ENCODE measurements at places on chromosomes 2 and 18.

GRCh38 chr2:115782286-115782685 is 1339.8 kb downstream of the DPP10 start:
- DNase-seq, result no peak

DNA sequence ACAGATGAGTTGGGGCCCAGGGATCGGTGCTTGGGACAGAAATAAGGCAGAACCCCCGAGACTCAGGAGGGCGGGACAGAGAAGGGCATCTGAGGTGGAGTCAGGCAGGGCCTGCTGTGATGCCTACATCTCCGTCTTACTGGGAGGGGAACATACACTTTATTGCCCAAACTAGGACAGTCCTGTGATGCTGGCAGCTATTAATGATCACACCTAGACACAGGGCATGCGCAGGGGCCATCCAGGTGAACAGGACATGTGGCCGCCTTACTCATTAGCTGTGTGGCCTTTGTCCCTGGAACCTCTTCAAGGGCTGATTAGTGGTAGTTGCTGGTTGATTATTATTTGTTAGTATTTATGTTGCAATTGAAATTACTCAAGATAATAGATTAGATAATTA is 33.2 kb downstream of the MLPH start:
- DNase-seq, result no peak

DNA sequence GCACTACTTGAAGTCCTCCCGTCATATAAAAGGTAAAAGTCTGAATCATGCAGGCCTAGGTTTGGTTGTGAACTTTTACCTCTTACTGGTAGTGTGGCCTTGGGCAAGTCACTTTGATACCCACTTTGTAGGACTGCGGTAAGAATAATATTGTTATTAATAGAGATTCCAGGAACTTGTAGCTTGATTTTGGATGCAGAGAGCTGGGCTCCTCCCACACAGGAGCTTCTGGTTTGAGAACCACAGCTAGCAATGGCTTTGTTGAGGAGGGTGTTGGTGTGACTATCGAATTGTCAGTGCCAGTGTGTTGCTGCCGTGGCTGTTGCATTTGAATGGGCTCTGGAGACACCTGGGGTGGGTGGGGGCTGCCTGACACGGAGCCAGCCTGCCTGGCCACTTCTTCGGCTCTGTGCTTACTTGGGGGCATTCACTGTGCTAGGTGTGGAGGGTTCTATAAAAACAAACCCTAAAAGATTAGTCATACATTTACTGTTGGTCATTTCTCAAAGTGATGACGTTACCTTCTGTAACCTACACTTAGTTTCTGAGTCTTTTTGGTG is 38.5 kb downstream of the ASAP2 start:
- peak; percentile 38 for DNase-seq

DNA sequence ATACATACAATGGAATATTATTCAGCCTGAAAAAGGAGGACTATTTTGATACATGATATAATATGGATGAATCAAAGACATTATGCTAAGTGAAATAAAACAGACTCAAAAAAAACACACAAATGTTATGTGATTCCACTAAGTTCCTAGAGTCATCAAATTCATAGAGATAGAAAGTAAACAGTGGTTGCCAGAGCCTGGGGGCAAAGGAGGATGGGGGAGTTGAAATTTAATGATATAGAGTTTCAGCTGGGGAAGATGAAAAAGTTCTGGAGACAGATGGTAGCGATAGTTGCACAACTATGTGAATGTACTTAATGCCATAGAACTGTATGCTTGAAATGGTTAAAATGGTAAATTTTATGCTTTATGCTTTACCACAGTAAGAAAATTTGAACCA is 119.7 kb downstream of the METTL4 start:
- DNase-seq, result no peak

GRCh38 chr2:203936535-203936934 is at the start of gene ICOS:
TSS of gene ICOS (plus strand) at chr2:203936763. CDS start at chr2:203936815, 52 bp downstream.
- no peak for DNase-seq

DNA sequence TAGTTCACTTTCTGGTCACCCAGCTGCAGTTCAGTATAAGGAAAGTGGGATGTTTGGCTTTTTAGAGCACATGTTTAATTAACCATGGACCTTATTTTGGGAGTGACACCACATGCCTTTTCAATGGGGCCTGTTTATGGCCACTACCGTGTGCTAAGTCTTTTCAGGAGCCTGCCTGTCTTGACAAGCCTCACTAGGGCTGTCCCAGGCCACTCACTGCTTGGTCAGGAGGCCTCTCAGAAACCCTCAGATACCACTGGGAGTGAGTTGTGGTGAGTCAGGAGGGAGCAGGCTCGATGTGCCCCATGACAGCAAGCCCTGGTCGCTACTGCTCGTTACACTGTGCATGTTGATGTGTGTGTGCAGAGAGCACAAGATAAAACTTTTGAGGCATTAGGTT is 123.0 kb downstream of the MAP4K4 start:
- DNase-seq, result no peak

GRCh38 chr18:12246849-12247808 is 7.0 kb upstream of the CIDEA start:
- no peak for DNase-seq

- DNase-seq, result no peak
Observed at GRCh38 chr18:1595195-1595594, 690.5 kb downstream of the ADCYAP1 start.

DNA sequence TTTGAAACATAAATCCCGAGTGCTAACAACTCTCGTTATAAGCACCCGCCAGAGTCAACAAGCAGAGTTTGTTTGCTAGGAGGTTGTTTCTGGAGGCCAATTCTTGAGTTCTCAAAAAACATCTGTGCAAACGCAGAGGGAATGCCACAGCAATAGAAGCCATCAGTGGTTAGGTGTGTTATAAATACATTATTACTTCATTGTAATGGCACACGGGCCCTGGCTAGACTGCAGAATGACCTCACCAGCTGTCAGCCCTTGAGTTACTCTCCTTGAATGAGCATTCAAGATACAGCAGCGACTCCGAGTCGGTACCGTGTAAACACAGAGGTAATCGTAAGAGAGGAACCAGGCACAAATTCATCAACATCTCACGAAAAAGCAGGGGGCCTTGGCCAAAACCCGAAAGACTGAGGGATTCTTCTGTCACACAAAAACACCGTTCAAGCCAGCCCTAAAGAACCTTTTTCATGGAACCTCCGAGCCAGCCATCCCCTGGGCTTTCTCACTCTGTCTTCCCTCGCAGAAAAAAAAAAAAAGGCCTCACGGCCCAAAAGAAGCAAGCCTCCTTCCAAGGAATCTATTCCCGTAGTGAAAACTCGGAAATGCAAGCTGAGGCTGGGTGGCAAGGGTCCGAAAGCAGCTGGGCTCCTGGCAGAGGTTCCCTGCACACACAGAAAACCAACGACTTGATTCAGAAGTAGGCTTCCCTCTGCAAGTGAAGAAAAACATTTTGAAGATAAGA is 133.7 kb upstream of the MEIS1 start:
- no peak for DNase-seq

DNA sequence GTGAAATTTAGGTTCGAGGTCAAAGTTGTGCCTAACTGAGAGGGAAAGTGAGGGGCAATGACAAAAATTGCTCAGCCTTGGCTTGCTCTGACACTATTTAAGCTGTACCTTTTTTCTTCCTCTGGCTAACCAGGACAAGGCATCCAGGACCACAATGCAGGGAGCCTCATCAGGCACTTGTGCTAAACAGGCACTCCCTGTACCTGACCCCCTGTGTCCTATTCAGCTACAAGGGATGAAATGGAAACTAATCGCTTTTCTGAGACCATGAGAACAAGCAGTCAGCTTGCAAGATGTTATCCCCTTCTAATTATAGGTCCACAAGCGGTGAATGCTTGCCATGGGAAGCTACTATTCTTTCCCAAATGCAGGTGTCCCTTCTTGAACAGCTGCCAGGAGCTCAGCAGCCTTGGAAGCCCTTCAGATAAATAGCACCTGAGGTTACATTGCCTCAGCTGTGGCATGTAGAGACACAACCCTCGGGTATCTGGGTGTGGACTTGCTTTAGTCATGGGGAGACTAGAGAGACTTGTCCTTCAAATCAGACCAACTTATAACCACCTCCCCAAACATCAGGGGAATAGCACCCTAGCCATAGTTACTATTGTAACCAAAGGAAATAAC is 19.1 kb upstream of the ITGA6 start:
- no peak for DNase-seq

- no peak for DNase-seq
Observed at GRCh38 chr2:27094353-27094984, 7.9 kb downstream of the KHK start.

- no peak for DNase-seq
Observed at GRCh38 chr18:22082408-22082807, 87.0 kb upstream of the GATA6 start.

DNA sequence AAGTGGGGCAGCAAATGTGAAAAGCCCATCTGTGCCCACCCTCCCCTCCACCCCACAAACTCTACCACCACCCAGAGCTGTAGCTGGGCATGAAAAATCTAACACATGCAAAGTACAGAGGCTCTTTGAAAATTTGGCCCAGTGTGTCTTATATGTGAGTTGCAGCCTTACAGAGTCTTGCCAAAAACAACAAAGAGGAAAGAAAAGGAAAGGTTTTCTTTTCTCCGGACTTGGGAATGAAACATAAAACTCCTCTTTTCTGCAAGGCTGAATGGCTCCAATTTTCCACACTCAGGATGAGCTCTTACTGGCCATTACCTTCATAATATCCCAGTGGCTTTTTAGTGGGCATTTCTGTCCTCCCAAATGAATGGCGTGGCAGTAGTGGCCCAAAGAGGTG is 27.9 kb upstream of the POU3F3 start:
- no peak for DNase-seq

DNA sequence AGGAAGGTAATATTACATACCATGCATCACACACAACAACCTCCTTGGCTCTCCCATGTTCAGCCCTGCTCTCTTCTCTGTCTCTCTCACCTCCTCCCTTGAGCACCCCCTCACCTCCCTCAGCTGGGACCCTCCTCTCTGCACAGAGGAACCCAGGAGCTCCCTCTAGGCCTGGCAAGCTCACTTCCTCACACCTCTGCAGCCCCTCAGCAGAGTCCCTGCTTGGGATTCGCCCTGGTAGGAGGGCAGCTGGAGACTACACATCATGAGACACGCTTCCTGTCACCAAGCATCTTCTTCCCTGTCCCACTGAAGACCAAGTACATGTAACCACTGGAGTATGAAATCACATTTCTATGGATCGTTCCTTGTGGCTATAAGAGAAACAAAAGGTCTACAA is 51.0 kb downstream of the ADD2 start:
- no peak for DNase-seq

DNA sequence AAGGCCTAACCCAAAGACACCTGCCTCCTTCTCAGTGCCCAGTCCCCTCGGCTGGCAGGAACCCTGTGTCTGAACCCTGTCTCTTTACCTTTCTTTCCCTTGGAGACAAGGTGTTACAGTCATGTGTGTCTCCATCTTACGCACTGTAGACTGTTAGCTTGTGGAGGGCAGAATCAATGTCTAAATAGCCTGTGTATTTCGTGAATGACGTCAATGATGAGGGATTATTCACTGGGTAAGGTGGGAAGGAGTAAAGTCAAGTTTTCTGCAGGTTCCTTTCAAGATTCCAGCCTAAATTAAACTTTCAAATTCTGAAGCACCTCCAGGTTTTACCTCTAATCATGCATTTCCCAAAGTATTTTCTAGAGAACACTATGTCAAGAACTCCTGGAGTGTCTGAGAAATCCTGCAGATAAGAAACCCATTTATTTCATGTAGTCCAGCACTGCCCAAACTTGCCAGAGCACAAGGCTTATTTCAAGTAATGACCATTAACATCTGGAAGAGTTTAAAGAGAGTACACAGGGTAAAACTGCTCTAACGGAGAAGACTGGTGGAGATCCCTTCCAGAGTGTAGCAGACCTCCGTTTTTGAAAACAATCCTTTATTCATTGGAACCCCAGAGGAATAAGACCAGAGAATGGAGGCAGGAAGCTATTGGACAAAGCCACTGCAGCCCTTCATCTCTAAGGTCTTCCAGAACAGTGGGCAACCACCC is 72.8 kb downstream of the KCNF1 start:
- no peak for DNase-seq

- DNase-seq, result no peak
Observed at GRCh38 chr2:233470839-233471238, 95.7 kb downstream of the USP40 start.

- DNase-seq, result no peak
Observed at GRCh38 chr18:49682173-49682802, 120.4 kb downstream of the LIPG start.

- no peak for DNase-seq
Observed at GRCh38 chr2:44429034-44429433, 67.3 kb downstream of the CAMKMT start.

DNA sequence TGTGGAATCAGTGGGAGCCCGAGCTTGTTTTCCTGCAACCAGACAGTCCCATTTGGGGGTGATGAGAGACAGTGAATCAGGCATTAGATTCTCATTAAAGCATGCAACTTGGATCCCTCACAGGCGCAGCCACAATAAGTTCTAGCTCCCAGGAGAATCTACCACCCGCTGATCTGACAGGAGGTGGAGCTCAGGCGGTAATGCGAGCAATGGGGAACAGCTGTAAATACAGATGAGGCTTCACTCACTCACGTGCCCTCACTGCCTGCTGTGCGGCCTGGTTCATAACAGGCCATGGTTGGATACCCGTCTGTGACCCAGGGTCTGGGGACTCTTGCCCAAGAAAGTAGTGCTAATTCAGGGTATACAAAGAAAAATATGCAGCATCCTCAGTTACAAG is 144.8 kb upstream of the RGPD4 start:
- no peak for DNase-seq

- no peak for DNase-seq
Observed at GRCh38 chr18:36427831-36428230, 130.3 kb downstream of the FHOD3 start.

GRCh38 chr2:228065686-228066085 is 115.8 kb downstream of the SPHKAP start:
- DNase-seq, result no peak

- DNase-seq, result no peak
Observed at GRCh38 chr2:105793196-105793975, 48.7 kb downstream of the NCK2 start.

DNA sequence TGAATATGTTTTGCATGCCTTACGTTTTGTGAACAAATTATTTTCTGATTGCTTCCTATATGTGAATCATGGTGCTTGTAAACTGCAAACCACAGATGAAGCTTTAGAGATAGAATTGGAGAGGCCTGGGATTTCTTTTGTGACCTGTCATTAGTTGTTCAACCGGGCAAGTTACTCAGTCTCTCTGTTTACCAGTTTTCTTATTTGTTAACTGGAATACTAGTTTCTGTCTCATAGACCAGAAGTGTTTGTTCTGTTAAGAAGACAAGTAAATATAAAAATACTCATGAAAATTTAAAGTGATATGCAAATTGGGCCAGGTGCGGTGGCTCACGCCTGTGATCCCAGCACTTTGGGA is 27.3 kb downstream of the DGKD start:
- no peak for DNase-seq

DNA sequence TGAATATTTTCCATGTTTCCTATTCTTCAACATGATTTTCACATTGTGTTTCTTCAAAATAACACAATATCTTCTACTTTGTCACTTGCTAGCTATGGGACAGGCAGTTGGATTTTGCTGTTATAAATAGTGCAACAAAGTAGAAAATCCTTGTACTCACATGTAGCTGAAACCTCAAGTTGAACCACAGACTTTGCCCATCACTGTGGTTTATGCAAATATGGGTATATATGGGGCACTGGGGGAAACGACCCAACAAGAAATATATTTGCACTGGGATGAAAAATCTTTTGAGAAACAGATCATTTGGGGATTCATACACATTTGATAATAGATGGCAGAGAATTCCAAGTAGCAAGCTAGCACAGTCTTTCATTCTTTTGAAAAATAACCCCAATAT is 486.3 kb upstream of the MAP2 start:
- no peak for DNase-seq

All from iPS DF 19.7 (cell line).